Umbilical cord (tissue), 2 donors: ENCODE measurements at places on chromosomes 6 and 20.
A peak's percentile ranks its signal among the peaks of the same experiment; 100 is the strongest.

GRCh38 chr6:67000121-67000520 lies 1293.1 kb upstream of the EYS start:
- DNase-seq: no peak

DNA sequence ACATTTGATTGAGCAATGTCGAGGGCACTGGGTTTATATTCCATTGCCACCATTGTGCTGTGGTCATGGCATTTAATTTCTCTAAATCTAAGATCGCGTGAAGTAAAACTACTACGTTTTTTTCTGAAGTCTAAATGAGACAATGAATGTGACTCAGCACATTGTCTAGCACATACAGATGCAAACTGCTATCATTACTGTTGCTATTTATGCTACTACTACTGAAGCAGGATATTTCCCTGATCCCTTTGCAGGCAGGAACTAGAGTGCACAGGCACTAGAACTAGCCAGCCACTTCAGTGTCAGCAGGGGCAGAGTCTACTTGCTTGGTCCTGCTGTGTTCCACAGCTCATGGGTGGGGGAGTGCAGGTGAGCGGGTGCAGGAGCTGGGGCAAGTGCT lies 449.7 kb downstream of the CDKAL1 start:
- no peak for DNase-seq

GRCh38 chr6:99121748-99122147 lies 174.0 kb upstream of the FBXL4 start:
- peak; percentile 35 for DNase-seq

GRCh38 chr20:61014491-61014890 lies 237.6 kb upstream of the CDH4 start:
- peak; percentile 17 for DNase-seq

DNA sequence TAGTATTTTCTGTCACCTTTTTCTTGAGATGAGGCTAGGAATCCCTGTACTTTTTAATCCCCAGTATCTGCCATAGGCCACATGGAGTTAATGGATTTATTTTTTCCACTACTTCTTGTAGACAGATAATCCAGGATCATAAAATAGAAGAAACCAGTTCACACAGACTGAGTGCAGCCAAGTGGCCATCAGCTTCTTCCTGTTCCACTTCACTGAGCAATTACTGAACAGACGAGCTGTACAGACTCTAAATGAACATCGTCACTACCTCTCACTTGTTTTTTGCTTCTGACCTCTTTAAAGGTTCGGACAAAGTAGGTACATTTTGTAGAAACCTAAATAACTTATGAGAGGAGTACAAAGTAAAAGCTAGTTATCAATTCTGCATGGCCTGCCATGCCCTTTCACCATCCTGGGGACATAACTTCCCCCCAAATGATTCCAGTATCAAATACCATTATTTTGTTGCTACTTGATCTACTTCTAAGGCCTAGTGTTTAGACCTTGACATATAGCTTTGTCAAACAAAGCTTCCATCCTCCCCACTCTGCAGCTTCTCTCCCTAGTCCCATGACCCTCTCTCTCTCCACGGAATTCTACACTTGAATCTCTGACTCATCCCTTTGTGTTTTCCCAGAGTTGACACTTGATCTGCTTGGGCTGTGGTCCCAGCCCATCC lies 34.4 kb upstream of the ARHGAP18 start:
- DNase-seq: peak; percentile 61

DNA sequence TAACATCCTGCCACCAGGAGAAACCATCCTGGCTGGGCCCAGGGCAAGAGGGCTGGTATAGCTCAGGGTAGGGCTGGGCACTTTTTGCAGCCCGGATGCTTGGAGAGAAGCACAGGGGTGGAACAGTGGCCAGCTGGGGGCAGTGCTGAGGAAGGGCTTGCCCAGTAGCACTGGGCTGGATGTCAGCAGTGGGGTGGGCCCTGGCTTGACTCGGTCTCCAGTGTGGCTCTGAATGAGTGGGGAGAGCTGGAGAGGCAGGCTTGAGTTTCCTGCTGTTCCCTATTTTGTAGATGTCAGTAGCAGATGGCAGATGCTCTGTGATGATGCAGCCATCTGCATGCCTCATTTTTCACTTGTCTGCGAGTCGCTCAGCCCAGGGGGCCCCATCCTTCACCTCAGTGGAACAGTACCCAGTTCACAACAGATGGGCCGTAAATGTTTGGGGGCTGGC lies 56.3 kb upstream of the TULP1 start:
- no peak for DNase-seq

DNA sequence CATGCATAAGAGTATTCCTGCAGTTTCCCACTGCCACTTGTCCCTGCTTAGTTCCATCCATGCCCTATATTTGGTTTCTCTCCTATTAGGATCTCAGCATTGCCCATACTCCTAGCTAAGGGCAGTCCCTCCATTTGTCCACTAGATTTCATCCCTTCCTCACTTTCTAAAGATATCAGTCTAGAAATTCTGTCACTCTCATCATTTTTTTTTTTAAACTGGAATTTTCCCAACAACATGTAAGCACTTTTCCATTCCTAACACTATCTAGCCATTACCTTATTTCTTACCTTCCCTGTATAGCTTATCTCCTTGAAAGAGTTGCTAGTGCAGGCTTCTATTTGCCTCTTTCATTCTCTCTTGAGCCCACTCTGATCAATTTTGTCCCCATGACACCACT lies 312.2 kb downstream of the BTBD3 start:
- DNase-seq: no peak

GRCh38 chr6:119148098-119148824 lies 69.8 kb upstream of the FAM184A start:
- peak; percentile 89 for DNase-seq

- DNase-seq: no peak
Measured at GRCh38 chr6:119162134-119162775, 83.8 kb upstream of the FAM184A start.

DNA sequence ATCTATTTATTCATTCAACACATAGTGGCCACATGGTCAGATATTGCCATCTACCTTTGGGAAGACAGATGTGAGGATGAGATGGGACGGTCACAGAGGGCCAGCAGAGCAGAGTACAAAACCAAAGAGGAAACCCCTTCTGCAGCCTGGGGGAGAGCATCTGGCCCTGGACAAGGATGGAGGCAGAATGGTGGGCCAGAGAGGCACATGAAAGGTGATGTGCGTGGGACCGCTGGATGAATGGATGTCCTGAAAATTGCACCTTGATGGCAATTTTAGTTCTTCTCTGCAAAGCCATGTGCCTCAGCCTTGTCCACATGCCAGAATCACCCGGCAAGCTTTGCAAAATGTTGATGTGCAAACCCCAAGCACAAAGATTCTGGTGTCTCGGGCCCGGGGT lies 77.4 kb upstream of the CD93 start:
- no peak for DNase-seq

DNA sequence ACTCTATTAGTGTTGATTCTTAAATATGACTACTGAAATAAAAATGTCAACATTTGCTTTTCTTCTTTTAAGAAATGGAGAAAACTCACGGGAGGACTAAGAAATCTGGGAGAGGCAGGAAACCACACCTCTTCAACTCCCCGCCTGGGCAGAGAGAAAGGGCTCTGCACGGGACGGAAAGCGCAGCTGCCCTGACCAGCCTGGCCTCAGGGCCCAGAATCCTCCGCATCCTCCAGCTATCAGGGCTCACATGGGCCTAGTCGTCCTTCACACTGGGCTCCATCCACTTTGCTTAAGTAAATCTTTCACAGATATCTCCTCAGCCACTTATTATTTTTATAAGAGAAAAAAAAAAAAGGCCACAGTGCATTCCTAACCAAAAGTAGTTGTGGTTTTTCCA lies 215.1 kb downstream of the TBXT start:
- DNase-seq: no peak

- DNase-seq: peak; percentile 84
Measured at GRCh38 chr6:56843476-56844349, 111.2 kb upstream of the BEND6 start.

DNA sequence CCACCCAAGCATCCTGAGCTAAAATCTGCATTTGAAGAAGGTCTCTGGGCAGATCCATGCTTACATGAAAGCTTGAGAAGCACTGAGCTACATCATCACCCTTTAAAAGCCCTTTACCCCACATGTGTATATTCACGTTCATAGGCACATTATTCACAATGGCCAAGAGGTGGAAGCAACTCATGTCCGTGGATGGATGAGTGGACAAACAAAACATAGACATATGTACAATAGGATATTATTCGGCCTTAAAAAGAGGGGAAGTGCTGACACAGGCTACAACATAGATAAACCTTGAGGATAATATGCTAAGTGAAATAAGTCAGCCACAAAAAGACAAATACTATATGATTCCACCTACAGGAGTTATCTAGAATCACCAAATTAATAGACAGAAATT lies 17.6 kb downstream of the ADGRF5 start:
- no peak for DNase-seq

GRCh38 chr20:57876163-57876562 lies 166.3 kb upstream of the PMEPA1 start:
- no peak for DNase-seq

GRCh38 chr6:105753620-105754211 lies 332.4 kb upstream of the PRDM1 start:
- DNase-seq: no peak

DNA sequence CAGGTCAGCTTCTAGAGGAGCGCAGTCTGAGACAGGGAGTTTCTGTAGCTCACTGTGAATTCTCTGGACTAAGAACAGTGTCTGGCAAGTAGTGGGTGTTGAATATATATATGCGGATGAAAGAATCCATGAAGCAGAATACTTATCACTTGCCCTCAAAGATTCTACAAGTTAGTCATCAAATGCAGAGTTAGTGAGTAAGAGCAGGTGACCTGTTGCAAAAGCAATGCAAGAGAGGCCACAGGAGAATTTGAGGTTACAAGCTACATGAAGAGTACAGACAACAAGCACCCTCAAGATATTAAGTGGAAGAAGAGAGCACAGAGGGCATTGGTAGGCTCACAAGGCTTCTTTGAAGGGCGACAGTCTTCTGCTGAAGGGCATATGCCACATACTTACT lies 103.4 kb upstream of the BTBD3 start:
- DNase-seq: no peak

- peak; percentile 7 for DNase-seq
Measured at GRCh38 chr20:40470445-40471260, 218.4 kb downstream of the MAFB start.

- no peak for DNase-seq
Measured at GRCh38 chr6:132967871-132968270, 153.5 kb downstream of the RPS12 start.

DNA sequence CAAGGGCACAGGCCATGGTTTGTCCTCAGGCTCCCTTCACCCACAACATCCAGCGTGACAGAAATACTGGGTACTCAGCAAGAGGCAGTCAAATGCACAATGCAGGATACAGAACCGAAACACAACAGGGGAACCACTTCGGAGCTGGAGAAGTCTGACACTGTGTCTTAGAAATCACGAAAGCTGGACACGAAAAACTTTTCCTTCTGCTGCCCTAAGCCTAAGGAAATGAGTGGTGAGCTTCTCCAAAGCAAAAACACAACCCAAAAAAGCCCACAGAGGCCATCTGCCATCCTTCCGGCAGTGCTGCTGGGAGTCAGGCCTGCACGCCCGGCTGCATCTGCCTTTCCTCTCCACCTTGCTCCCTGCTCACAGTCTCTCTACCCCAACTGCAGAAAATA lies 106.3 kb downstream of the SLC23A2 start:
- DNase-seq: peak; percentile 14

GRCh38 chr6:151634336-151634720 lies 140.5 kb downstream of the CCDC170 start:
- no peak for DNase-seq

DNA sequence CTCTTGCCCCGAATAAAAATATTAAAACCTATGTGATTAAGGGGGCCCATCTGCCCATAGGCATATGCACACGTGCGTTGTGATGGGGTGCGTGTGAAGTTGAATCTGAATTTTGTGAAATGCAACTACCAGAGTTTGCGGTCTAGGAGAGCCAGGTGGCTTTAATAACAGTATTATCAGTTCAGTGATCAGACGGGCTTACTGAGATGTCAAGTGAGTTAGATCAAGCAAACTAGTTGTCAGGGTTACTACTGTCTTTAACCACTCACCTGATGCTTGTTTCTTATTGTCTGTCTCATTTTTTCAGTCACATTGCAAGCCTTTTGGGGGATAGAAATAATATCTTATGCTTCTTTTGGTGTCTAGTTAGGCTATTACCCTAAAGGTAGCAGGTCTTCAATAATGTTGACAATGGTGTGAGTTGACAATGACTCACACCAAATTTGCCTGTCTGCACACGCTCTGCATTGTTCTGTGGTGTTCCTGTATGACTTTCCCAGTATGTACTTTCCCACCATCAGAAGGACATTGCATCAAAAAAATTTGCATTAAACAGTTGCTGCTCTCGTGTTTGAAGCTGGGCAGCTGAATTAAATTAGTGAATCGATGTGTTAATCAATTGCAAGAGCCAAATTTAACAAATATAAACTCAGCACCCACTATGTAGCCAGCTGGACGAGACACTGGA lies 103.1 kb upstream of the NAA20 start:
- no peak for DNase-seq

GRCh38 chr6:20674664-20675063 lies 140.4 kb downstream of the CDKAL1 start:
- no peak for DNase-seq

DNA sequence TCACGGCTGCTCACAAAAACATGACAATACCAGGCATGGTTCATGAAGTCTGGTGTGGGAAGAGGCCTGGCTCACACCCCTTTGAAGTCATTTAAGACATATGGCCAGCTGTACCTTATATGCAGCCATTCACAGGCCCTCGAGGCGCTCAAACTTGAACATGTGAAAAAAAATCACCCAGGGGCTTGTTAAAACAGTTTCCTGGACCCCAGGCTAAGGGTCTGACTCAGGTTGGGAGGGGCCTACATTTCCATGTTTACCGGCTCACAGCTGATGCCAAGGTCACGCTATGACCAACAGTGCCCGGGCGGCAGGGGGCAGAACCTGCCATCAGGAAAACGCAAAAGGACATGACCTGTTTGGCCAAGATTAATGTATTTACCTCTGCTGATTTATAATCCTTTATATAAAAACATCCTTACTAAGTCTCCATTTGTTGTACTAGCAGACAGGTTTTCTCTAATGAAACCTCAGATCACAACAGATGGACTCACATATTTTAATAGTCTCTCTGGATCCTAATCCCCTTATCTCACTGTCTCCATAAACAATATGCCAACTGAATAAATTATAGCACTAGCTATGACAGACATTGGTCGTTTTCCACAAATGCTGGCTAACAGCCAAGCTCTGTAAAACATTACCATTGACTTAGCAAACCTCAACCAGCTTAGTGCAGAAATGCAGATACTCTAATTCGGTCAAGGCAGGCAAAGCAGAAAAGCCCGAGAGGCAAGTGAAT lies 19.9 kb downstream of the EZR start:
- peak; percentile 86 for DNase-seq

DNA sequence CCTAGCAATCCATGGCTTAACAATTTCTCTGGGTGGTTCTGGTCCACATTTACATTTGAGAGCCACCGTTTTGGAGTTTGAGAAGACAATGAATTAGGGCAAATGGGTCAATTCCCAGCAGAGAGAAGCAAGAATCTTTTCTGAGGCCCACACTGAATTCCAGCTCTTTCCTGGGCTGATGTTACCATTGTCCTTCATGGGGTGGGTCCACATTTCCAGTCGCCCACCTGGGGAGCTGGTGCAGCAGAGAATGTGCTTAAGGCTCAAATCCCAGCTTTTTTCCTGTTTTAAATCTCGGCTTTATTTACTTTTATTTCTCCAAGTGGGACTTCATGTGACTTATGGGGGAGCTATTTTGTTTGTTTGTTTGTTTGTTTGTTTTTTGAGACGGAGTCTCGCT lies 44.2 kb upstream of the TFAP2C start:
- DNase-seq: no peak

- DNase-seq: no peak
Measured at GRCh38 chr20:11296221-11296620, 621.5 kb upstream of the BTBD3 start.

- no peak for DNase-seq
Measured at GRCh38 chr6:51908243-51908642, 179.2 kb downstream of the PKHD1 start.
